ENCODE measurements at places on chromosomes 3 and 15. TPM values are rescaled to one million over a fixed set of nuclear protein-coding genes. Genes with fewer than 3 reads are reported as not detected.

The UBR1 gene
- 30.6 TPM for total RNA-seq

The MYL3 gene
- total RNA-seq: not detected

The IL17RC gene
- 0.50 TPM for total RNA-seq

The ADAMTSL3 gene
- total RNA-seq: not detected

The USP3 gene
- total RNA-seq: 51.7 TPM

The ZBTB11 gene
- 25.1 TPM for total RNA-seq

The TIMP4 gene
- total RNA-seq: 0.34 TPM

The XXYLT1 gene
- 5.4 TPM for total RNA-seq

- no peak for DNase-seq
- H3K27me3 ChIP-seq: no peaks in the 10 kb centered on the region
- H3K4me1 ChIP-seq: no peaks in the 10 kb centered on the region
- H3K4me3 ChIP-seq: no peak overlapping the region
- H3K36me3 ChIP-seq: no peaks in the 10 kb centered on the region
- no peak overlapping the region for H3K27ac ChIP-seq
Observed at GRCh38 chr15:59237119-59237855, 30.6 kb downstream of the LDHAL6B start.

DNA sequence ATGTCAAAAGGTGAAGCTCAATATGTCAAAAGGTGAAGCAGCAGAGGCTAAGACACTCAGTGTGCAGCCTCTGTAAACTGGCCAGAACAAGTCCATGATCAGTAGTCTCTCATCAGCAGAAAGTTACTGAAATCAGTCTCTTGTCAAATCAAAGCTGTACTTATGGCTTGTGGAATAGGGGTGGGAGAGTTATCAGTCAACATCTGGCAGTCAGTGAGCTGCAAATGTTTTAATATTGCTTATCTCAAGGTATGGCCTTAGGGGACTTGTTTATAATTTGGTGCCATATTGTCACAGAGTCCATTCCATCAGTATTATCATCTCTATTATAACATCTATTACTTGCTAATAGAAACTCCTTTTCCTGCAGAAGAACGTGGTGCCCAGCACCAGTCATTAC, 14.9 kb upstream of the WDR49 start:
- H3K4me3 ChIP-seq: no peak overlapping the region
- H3K27ac ChIP-seq: no peak overlapping the region
- H3K4me1 ChIP-seq: no peaks in the 10 kb centered on the region
- H3K36me3 ChIP-seq: peaks cover 11% of the 10 kb centered on the region

DNA sequence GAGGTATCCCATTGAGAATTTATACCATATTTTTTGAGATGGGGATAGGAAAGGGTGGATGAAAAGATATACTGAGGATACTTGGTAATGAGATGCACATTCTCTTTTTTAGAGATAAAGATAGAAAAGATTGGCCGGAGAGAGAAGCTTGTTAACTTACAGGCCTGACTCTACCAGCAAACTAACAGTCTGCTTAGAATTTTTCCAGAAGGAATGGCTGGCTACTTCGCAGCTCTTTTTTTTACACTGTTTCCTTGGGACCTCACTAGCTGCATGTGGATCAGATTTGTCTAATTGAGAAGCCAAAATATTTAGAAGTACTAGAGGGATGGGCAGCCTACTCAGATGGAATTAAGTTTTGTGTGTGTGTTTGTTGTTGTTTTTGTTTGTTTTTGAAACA, 586.6 kb downstream of the TAFA4 start:
- no peaks in the 10 kb centered on the region for H3K36me3 ChIP-seq
- no peaks in the 10 kb centered on the region for H3K27me3 ChIP-seq
- no peak overlapping the region for H3K27ac ChIP-seq
- H3K4me3 ChIP-seq: no peak overlapping the region
- DNase-seq: no peak

DNA sequence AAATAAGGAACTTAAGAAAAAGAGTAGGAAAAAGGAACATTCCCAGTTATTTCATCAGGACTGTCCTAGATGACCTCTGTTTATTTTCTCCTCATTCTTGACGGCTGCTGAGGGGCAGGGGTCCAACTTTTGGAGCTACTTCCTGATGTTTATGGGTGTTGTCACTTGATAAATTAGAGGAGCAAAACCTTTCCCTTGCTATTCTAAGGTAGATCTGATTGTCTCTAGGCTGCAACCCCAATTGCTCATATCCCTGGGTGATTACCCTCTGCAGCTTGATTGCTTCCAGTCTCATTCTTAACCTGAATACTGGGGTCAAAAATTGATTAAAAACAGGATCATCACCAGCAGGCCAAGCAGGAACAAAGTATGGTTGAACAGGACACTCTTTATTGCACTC, 311.0 kb upstream of the NDN start:
- no peak overlapping the region for H3K4me3 ChIP-seq
- H3K27ac ChIP-seq: no peak overlapping the region
- H3K4me1 ChIP-seq: no peaks in the 10 kb centered on the region

- no peaks in the 10 kb centered on the region for H3K27me3 ChIP-seq
- peak; percentile 52 for DNase-seq
- H3K4me3 ChIP-seq: no peak overlapping the region
Observed at GRCh38 chr3:119891944-119892721, 110.2 kb downstream of the NR1I2 start.

DNA sequence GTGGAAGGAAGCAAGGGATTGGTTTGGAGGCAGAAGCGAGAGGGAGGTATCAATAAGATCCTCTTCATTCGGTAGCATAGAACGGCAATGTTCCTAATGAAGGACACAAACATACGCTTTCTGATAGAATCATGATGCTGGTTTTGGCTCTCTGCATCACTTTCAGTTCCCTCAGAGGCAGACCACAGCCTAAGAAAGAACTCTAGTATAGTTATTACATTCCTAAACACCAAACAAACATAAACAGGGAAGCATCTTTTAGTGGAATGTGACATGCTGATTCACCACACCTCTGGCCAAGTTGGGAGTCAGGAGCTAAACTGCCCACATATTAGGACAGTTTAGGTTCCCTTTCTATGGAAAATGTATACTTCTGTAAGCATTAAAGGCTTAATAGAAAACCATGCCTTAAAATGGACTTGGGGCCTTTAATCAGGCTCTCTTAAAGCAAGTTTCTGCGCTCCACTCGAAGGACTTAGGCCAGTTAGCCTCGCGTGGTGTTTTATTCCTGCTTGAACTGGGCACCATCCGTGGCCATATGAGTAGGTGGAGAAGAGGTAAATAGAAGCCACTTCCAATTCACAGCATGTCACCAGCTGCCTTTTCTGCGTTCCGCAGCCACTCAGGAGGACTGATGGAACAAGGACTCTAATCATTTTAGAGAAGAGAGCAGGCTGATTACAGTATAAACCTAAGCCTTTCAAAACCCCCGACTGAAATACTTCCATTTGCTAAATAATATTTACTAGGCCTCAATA, 53.7 kb downstream of the CD47 start:
- no peak overlapping the region for H3K4me3 ChIP-seq
- no peak overlapping the region for H3K27ac ChIP-seq
- DNase-seq: no peak

- no peak for DNase-seq
- peaks cover 6% of the 10 kb centered on the region for H3K27me3 ChIP-seq
- H3K27ac ChIP-seq: no peak overlapping the region
- no peak overlapping the region for H3K4me3 ChIP-seq
- peaks cover 1% of the 10 kb centered on the region for H3K4me1 ChIP-seq
Observed at GRCh38 chr3:65729555-65729954, 309.2 kb downstream of the MAGI1 start.

DNA sequence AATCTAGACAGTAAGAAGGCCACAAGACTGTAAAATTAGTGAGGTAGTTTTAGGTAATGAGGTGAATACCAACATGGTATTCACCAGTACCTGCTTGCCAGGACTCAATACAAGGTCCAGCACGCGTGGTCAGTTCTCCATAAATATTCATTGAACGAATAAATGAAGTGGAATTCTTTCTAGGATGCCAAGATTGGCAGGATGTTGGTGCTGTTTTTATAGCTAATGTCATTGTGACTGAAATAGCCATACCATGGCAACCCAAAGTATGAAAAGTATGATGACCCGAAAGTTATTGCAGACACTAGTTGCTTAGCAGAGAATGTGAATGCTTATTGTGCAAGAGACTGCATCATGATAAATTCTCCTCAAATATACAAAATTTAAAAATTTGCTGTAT, 307.2 kb downstream of the KCNH8 start:
- DNase-seq: no peak
- no peak overlapping the region for H3K27ac ChIP-seq
- H3K4me1 ChIP-seq: no peaks in the 10 kb centered on the region
- H3K27me3 ChIP-seq: no peaks in the 10 kb centered on the region
- no peaks in the 10 kb centered on the region for H3K36me3 ChIP-seq
- H3K4me3 ChIP-seq: no peak overlapping the region

DNA sequence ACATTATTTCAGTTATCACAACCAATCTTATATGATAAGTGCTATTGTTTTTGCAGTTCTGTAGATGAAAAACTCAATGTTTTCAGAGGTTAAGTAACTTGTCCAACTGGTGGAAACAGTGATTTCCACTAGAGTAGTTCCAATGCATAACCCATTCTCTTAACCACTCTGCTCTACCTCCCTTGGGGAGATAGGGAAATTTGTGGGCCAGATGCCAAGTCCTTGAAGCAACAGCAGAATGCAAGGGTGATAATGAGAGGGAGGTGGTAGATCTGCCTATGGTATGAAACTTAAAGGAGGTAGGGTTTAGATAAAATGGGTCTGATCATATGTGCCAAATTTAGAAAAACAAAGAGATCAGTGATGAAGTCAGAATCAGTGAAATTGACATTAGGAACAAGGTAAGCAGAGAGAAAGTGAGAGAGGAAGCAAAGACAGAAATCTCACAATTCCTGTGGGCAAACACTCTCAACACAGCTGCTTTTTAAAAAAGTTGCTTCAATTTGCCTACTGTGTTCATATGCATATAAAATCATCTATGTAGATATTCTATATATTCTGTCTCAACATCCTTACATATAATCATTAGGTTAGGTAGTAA, 50.5 kb upstream of the UBP1 start:
- H3K4me3 ChIP-seq: no peak overlapping the region
- peaks cover 4% of the 10 kb centered on the region for H3K36me3 ChIP-seq
- DNase-seq: no peak
- no peaks in the 10 kb centered on the region for H3K27me3 ChIP-seq

- no peak for DNase-seq
- no peaks in the 10 kb centered on the region for H3K27me3 ChIP-seq
- H3K27ac ChIP-seq: no peak overlapping the region
- H3K36me3 ChIP-seq: peaks cover 61% of the 10 kb centered on the region
- H3K4me1 ChIP-seq: peaks cover 59% of the 10 kb centered on the region
Observed at GRCh38 chr3:119227070-119227850, 13.4 kb downstream of the B4GALT4 start.

DNA sequence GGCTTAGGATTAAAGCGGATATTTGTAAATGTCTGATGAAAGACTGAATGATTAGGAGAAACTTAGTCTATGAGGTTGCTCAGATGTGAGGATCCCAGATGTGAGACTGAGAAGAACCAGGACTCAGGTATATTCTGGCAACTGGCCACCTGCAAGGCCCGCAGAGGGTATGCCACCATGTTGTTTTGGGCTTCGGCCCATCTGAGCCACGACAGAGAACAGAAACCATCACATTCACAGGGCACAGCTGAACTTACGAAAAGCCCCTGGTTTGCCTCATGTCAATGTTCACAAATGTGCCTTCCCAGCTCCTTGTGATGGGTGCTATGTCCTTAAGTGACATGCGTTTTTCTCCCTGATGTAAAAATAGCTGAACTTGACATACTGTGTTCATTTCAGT, 412.5 kb upstream of the RORA start:
- H3K36me3 ChIP-seq: no peaks in the 10 kb centered on the region
- H3K27me3 ChIP-seq: peaks cover 7% of the 10 kb centered on the region
- no peak for DNase-seq

DNA sequence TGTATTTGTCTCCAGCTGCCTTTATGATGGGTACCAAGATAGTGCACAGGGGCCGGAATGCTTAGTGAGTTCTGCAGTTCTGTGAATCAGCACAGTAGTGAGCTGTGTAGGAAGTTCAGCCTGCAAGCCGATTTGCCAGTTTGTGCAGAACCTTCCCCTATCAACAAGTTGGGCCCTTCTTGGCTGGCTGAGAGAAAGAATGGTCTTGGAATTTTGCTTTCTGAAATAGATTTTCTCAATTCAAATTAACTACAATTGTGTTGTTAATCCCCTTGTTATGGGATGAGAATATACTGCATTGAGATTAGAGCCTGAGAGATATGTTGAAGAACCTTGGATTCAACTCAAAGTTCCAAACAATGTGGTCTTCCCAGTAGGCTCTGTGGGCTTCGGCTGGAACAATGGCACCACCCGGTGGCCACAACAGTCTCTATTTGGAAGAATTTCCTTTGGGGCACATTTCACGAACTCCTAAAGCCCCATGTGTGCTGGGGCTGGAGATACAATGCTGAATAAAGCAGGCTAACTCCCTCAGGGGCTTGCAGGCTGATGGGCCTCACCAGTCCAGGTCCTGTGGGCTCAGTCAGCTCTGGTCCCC, 59.1 kb downstream of the TRIM42 start:
- H3K36me3 ChIP-seq: no peaks in the 10 kb centered on the region

DNA sequence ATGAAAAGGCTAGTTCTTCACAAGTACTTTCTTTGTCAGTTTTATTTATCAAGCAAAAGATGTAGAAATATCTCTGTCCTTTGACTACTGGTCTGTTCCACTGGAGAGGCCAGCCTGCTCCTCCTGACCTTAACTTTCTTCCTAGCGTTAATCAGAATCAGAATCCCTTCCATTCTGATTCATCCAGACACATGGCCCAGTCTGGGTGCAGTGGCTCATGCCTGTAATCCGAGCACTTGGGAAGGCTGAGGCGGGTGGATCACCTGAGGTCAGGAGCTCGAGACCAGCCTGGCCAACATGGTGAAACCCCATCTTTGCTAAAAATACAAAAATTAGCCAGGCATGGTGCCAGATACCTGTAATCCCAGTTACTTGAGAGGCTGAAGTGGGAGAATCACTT, 32.0 kb upstream of the MANF start:
- H3K4me3 ChIP-seq: no peak overlapping the region
- no peaks in the 10 kb centered on the region for H3K4me1 ChIP-seq
- H3K36me3 ChIP-seq: no peaks in the 10 kb centered on the region
- no peaks in the 10 kb centered on the region for H3K27me3 ChIP-seq

DNA sequence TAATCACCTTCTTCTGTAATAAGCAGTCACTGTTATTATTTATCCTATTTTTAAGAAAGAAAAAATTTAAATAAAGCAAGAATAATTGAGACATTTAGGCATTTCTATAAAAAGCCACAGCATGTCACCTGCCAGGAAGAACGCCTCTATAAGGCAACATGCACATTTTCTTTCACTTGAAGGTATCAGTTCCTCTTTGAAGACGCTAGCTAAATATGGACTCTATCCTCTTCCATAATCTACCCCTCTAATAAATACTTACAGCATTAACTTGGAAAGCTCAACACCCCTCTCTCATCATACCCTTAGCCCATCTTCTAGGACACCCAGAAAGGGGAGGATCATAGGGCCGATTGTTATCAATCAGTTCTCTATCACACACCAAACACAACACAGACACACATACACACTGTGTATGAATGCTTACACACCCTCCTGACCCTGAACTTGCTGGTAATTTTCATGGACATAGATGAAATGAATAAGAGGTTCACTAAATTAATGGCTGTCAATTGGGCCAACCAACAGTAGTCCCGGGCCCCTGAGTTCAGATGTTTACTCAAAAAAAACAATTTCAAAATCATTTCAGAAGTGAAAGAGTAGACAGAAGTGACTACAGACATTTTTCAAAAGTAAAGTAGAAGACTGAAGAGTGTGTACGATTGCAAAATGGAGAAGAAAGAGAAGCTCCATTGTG, 102.5 kb downstream of the ZMAT3 start:
- H3K27me3 ChIP-seq: peaks cover 2% of the 10 kb centered on the region
- H3K4me3 ChIP-seq: no peak overlapping the region
- no peak overlapping the region for H3K27ac ChIP-seq
- peaks cover 6% of the 10 kb centered on the region for H3K36me3 ChIP-seq

All from activated CD4-positive, alpha-beta T cell treated with anti-CD3 and anti-CD28 coated beads for 36 hours (primary cell).